ENCODE measurements at places on chromosomes 4 and X. TPM values are rescaled to one million over a fixed set of nuclear protein-coding genes. Genes with fewer than 3 reads are reported as not detected.

The DUX4 gene
- not detected for total RNA-seq

The WDR44 gene
- total RNA-seq = 15.4 TPM

GRCh38 chr4:111985426-111985825, 159.8 kb upstream of the FAM241A start:
- H3K36me3 ChIP-seq = peaks cover 4% of the 10 kb centered on the region
- DNase-seq = no peak
- H3K27me3 ChIP-seq = peaks cover 47% of the 10 kb centered on the region
- H3K4me3 ChIP-seq = no peak overlapping the region
- H3K4me1 ChIP-seq = peaks cover 5% of the 10 kb centered on the region

- H3K27ac ChIP-seq = no peak overlapping the region
- peaks cover 2% of the 10 kb centered on the region for H3K4me1 ChIP-seq
- H3K36me3 ChIP-seq = peaks cover 3% of the 10 kb centered on the region
- H3K4me3 ChIP-seq = no peak overlapping the region
- peaks cover 15% of the 10 kb centered on the region for H3K27me3 ChIP-seq
- no peak for DNase-seq
These were observed 28.8 kb downstream of the RBM47 start for GRCh38 chr4:40600850-40601249.

Data from T-helper 17 cell (primary cell).